ENCODE measurements at places on chromosomes 5 and 9.

DNA sequence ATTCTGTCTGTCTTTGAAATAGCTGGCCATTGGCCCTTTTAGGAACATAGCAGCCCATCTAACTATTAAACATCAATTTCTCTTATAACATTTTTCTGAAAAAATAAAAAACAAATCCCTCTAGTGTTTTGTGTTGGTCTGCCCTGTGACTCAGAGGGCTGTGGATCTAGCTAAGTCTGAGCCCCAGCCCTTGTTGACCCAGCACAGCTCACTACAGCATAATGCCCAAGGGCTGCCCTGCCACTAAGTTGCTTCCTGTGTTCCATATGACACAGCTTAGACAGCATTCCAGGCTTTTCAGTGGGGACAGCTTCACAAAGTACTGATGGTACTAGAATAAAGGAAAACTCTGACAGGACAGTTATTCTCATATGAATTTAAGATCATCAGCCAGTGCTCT lies 136.0 kb downstream of the SCAMP1 start:
- no peak for DNase-seq

- DNase-seq = no peak
Measured at GRCh38 chr5:179379321-179379890, 34.1 kb upstream of the ADAMTS2 start.

GRCh38 chr9:87518702-87519335 lies 21.2 kb downstream of the DAPK1 start:
- DNase-seq = no peak

- DNase-seq = no peak
Measured at GRCh38 chr5:34959323-34959722, 30.0 kb downstream of the DNAJC21 start.

DNA sequence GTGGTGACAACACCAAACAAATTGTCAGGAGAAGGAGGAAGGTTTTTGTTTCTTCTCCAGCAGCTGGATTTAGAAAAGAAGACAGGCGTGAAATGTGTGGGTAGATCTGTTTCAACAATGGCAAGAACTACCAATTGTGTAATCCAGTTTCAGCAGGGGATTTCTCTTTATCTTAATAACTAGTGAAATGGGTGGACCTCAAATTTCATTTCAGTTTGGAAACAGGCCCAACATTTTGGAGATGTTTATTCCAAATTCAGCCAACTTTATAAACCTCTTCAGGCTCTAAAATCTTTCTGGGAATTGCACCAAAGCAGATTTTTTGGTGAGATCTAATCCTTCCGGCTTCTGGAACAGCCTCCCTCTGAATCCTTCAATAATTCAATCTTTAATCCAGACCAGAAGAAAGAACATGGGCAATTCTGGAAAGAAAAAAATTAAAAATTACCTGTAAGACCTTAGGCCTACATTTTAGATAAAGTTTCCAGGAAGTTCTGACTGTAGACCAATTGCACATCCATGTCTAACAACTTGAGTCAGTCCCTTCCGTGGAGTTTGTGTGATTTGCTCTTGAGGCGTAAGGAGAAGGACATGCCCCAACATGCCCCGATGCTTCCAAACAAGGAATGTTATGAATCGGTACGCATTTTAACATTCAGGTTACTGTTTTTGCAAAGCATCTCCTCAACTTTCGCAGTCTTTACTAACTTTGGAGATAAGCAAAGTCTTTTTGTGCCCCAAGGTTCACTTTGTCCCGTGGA lies 423.6 kb downstream of the IRX1 start:
- DNase-seq = no peak

DNA sequence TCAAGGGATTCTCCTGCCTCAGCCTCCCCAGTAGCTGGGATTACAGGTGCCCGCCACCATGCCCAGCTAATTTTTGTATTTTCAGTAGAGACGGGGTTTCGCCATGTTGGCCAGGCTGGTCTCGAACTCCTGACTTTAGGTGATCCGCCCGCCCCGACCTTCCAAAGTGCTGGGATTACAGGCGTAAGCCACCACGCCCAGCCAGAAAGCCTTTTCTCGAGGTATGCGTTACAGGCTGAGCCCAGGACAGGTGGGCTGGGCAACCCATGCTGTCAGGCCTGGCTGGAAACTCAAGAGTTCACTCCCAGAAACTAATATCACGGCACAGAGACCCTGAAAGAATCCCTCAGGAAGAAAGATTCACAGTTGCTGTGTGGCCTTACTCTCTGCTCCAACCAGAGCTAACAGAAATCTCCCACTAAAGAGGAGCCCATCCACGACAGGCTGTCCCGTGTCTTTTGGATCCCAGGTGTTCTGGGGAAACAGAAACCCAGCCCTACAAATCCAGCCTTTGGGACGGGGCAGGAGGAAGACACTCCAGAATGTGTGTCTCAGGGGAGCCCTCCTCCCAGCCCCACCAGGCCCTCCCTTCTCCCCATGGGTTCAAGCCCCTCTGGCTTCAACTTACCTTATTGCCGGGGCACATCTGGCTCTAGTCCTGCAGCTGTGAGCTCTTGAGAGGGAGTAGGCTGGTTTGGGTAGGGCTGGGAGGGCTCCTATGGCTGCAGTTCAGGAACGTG lies 400 bp downstream of the TIFAB start:
- DNase-seq = no peak

DNA sequence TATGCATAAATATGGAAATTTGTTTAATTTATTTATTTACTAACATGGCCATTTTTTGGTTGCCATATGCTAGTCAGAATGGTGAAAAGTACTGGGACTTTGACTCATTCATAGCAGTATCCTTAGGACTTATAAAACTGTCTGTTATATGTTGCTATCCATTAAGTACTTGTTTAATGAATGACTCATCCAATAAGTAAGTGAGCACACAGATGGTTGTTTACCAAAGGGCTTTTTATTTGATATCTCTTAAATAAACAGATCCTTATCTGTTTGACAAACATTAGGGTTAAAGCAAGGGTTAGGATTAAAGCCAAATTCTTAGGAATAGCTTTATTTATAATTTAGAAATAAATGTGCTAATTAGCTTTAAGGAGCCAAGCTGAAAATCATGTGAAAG lies 183.4 kb downstream of the FBXO4 start:
- DNase-seq = no peak

GRCh38 chr5:87185838-87186237 lies 81.8 kb upstream of the RASA1 start:
- DNase-seq = no peak

DNA sequence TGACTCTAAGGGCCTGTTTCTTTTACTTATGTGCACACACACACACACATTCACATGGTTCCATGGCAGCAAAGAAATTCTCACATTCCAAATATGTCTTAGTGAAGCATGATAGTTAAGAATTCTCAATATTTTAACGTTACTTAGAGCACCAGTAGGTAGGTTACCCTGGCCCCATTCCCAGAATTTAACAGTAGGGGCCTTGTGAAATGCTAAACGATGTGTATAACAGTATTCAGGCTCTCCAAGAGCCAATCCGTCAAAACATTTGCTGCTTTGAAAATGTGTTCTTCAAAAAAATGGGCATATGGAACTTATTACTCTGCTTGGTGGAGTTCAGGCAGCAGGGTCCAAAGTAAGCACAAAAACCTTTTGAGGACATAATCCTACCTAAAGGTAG lies 93.7 kb upstream of the DAB2 start:
- no peak for DNase-seq

- DNase-seq = no peak
Measured at GRCh38 chr5:165459232-165459631, 1953.8 kb downstream of the MAT2B start.
